Glutamatergic neuron (in vitro differentiated cells): ENCODE measurements at places on chromosomes 3 and 15.

- H3K4me1 ChIP-seq = peaks cover 20% of the 10 kb centered on the region
- peak overlapping the region; percentile 15 for H3K27ac ChIP-seq
- no peak for DNase-seq
- H3K36me3 ChIP-seq = no peaks in the 10 kb centered on the region
- H3K27me3 ChIP-seq = peaks cover 5% of the 10 kb centered on the region
These were observed 48.5 kb downstream of the USP13 start for GRCh38 chr3:179701176-179701827.

GRCh38 chr3:29827756-29828155, 546.9 kb downstream of the RBMS3 start:
- H3K27me3 ChIP-seq = no peaks in the 10 kb centered on the region
- H3K36me3 ChIP-seq = peaks cover 5% of the 10 kb centered on the region
- DNase-seq = no peak
- H3K4me1 ChIP-seq = no peaks in the 10 kb centered on the region
- no peak overlapping the region for H3K4me3 ChIP-seq

GRCh38 chr15:94403331-94403730, 172.0 kb downstream of the MCTP2 start:
- DNase-seq = no peak
- no peak overlapping the region for H3K4me3 ChIP-seq
- no peaks in the 10 kb centered on the region for H3K27me3 ChIP-seq
- no peak overlapping the region for H3K27ac ChIP-seq

- peaks cover 4% of the 10 kb centered on the region for H3K27me3 ChIP-seq
- H3K27ac ChIP-seq = no peak overlapping the region
- H3K4me1 ChIP-seq = peaks cover 2% of the 10 kb centered on the region
These were observed 53.3 kb upstream of the SLC6A11 start for GRCh38 chr3:10762611-10763247.

DNA sequence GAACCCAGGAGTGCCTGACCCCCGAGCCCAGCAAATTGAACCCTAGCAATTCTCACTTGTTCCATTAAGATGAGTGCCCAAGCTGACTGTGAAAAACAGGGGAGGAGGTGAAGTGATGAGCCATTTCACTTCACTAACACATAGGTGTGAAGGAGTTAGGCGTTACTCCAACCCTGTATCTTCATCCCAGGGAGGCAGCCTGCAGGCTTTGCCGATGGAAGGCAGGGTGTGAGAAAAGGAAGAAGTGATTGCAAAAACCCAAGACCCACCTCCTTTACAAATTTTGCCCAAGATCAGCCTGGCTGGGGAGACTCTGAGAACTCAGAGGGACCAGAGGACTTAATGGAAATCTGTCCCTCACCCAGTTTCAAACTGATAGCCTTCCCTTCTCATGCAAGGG, 129.7 kb upstream of the WNT5A start:
- no peak overlapping the region for H3K4me3 ChIP-seq
- H3K4me1 ChIP-seq = no peaks in the 10 kb centered on the region
- H3K27ac ChIP-seq = no peak overlapping the region
- H3K36me3 ChIP-seq = no peaks in the 10 kb centered on the region
- H3K27me3 ChIP-seq = peaks cover 1% of the 10 kb centered on the region
- no peak for DNase-seq

- H3K27ac ChIP-seq = no peak overlapping the region
- no peak overlapping the region for H3K4me3 ChIP-seq
- no peaks in the 10 kb centered on the region for H3K27me3 ChIP-seq
- no peaks in the 10 kb centered on the region for H3K4me1 ChIP-seq
- H3K36me3 ChIP-seq = no peaks in the 10 kb centered on the region
- DNase-seq = no peak
These were observed 22.8 kb upstream of the LRRC34 start for GRCh38 chr3:169835533-169835932.

DNA sequence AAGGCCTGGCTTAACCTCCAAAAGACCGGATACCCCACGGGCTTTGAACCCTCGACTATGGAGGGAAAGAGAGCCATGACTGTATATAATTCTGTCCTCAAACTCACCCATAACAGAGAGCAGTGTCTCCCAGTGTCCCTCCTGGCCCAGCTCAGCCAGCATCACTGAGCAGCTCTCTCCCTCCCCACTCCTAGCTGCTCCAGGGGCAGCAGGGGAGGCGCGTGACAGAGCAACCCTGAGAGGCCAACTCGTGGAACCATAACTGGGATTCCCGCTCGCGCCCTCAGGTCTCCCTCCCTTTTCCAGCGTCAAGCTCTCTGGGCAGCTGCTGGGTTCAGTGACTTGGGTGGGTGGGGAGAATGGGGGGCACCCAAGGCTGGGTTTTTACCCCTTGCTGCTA, 561 bp upstream of the CPLX3 start:
- no peak overlapping the region for H3K27ac ChIP-seq
- no peaks in the 10 kb centered on the region for H3K36me3 ChIP-seq
- no peak for DNase-seq
- peaks cover 54% of the 10 kb centered on the region for H3K4me1 ChIP-seq

GRCh38 chr15:62985768-62986167, 56.8 kb upstream of the TPM1 start:
- no peak for DNase-seq
- H3K36me3 ChIP-seq = no peaks in the 10 kb centered on the region
- no peaks in the 10 kb centered on the region for H3K27me3 ChIP-seq
- no peak overlapping the region for H3K4me3 ChIP-seq
- H3K27ac ChIP-seq = no peak overlapping the region

DNA sequence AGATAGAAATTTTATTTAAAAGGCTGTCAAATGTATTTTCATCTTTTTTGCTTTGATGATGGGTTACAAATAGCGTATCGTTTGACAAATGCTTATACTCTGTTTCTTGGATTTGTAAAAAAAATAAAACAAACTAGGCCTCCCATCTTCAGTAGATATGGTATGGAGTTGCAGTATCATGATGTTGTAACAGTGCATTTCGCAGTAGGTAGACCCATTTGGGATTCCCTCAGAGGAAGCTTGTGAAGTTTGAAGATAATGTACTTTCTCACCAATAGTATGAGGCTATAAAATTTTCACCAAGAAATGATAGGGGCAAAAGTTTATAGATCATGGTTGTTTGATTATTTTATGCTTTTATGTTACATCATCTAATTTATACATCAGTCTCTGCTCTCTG, 10.8 kb downstream of the MBNL1 start:
- no peak overlapping the region for H3K27ac ChIP-seq
- H3K36me3 ChIP-seq = no peaks in the 10 kb centered on the region
- no peak overlapping the region for H3K4me3 ChIP-seq
- H3K4me1 ChIP-seq = peaks cover 13% of the 10 kb centered on the region
